ENCODE measurements at places on chromosomes 6 and 20.

DNA sequence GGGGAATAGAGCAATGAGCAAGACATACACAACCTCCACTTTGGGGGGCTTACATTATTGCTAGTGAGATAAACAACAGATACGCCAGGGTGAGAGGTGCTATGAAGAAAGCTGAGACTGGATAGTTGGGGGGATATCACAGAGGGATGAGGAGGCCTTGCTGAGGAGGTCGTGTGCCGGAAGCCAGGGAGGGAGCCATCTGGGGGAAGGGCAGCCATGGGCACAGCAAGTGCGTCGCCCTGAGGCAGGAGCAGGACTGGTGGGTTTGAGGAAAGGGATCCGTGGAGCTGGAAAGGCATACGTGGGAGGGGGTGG is 12.2 kb upstream of the BAK1 start:
- no peak for DNase-seq

GRCh38 chr20:3786126-3786484 is 435 bp downstream of the CENPB start:
- no peak for DNase-seq

GRCh38 chr20:49568278-49569151 is 578 bp upstream of the PTGIS start:
- no peak for DNase-seq

DNA sequence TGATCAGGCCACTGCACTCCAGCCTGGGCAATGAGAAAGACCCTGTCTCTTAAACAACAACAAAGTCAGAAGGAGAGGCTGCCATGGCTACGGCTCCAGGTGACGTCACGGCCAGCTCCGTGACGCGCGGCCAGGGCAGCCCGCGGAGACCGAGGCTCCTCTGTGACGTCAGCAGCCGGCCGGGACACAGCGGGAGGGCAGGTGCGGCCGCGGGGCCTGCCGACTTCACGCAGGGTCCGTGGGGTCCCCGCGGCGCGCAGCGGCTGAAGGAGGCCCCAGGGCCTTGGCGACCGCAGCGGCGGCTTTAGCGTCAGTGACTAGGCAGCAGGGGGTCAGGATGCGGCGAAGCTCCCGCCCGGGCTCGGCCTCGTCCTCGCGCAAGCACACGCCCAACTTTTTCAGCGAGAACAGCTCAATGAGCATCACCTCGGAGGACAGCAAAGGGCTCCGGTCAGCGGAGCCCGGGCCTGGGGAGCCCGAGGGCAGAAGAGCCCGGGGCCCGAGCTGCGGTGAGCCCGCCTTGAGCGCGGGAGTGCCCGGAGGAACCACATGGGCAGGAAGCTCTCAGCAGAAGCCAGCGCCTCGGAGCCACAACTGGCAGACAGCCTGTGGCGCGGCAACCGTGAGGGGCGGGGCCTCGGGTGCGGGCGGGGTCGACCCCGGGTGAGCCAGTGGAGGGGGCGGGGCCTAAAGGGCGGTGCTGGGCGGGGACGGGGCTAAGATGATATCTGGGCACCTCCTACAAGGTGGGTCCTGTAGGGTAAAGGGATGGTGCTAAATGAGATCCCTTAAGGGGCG is at the start of gene SPAG4:
SPAG4 (plus strand) TSS at position 163 of the 798 bp plus-strand sequence; CDS start at position 338, 175 bp downstream.
- no peak for DNase-seq

GRCh38 chr20:50569864-50570836 is 60.0 kb downstream of the PTPN1 start:
- DNase-seq, result no peak

GRCh38 chr20:60100780-60101179 is 142.6 kb downstream of the CDH26 start:
- DNase-seq, result no peak
